ENCODE measurements at places on chromosomes 1 and 21.

GRCh38 chr1:145545055-145545454 is 62.7 kb upstream of the GPR89A start:
- DNase-seq, result no peak

DNA sequence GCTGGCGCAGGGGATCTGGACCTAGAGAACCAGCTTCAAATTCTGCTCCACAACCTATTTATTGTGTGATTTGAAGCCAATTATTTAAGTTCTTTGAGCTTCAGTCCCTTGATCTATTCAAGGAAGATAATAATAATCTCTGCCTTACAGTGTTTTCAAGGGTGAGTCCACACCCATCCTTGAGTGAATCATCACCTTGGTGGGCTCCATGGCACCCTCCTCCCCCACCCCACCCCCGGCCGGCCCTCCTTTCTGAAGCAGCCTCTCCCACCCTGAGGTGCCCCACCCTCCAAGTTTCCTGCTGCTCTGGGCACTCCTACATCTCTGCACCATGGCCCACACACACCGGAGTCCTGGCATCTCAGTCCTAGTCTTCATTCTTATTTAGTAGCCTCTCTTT is 38.3 kb downstream of the TCP10L start:
- DNase-seq, result no peak

DNA sequence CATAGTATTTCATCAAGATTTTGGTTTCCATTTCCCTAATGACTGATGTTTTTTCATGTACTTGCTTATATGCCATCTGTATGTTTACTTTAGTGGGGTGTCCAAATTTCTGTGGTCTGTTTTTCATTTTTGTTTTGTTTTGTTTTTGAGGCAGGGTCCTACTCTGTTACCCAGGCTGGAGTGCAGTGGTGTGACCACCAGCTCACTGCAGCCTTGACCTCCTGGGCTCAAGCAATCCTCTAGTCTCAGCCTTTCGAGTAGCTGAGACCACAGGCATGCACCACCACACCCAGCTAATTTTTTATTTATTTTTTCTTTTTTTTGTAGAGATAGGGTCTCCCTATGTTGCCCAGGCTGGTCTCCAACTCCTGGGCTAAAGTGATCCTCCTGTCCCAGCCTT is 378.0 kb upstream of the VAMP3 start:
- no peak for DNase-seq

DNA sequence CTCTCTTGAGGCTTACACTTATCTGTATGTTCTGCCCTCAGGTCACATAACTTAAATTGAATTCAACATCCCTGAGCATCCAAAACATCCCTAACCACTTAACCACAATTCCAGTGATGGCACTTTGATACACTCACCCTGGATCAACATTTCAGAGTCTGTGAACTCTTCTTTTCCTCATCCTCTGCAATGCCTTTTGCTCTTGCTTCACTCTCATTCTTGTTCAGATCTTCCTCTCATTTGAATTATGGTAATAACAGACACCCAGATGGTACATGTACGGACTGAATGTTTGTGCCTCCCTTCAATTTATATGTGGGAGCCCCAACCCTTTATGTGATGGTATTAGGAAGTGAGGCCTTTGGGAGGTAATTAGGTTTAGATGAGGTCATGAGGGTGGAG is 33.4 kb downstream of the PTGER3 start:
- DNase-seq, result no peak

DNA sequence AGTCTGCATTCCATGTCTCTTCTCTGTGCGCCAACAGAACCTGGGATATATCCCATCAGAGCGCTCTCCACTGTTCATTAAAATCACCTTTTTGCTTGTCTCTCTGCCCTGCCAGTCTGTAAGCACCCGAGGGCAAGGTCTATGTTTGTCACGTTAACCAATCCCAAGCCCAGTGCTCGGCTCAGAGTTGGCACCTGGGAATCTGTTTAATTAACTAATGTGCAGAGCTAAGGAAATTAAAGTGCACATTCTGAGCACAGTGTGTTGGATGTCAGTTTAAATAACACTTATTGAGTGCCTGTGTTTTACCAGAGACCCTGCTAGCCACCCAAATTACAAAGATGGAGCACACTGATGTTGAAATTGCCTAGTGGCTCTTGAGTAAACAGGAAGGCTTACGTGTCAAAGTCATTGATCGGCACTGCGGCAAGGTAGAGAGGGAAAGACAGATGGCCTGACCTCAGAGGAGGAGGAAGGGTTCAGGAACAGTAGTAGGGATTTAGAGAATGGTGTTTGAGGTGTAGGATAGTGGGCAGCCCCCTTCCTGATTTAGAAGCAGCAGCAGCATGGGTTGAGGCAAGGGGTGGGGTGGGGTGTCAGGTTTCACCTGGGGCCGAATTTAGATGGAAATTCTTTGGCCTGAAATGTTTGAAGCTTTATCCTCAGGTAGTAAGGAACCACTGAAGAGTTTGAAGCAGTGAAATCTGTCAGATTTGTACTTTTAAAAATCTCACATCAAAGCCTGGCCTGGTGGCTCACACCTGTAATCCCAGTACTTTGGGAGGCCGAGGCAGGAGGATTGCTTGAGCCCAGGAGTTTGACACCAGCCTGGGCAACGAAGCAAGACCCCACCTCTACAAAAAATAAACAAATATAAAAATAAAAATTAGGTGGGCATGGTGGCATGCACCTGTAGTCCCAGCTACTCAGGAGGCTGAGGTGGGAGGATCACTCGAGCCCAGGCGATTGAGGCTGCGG is 7.7 kb downstream of the ARMH1 start:
- DNase-seq, result no peak

GRCh38 chr21:36806103-36806502 is 107.2 kb downstream of the SIM2 start:
- DNase-seq, result no peak

DNA sequence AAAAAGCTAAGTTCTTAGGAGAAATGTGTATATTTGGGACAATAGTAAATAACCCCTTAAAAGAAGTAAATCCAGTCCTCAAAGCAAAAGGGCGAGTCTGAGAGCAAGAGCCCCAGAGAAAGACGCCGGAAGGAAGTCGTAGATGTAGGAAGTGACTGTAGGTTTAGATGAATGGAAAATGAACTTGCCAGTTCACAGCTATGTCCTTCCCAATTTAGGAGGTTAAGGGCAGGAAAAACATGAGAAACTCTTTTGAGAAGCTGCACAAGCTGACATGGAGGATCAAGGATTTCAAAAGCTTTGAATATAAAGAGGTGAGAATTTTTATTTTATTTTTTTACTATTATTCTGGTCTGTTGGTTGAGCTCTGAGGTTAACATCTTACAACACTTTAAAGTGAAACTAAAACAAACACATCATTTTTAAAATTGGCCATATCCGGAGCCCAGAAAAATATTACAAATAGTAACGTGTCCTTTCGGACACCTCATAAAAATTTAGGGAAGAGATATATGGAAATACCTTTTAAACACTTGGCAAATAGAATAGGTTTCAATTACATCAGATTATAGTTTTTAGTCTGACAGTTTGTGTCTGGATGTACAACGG is 1178.6 kb downstream of the MRPL39 start:
- no peak for DNase-seq
